ENCODE measurements at places on chromosomes 3 and 15.

GRCh38 chr3:98884675-98885371 lies 16.7 kb downstream of the DCBLD2 start:
- no peak for DNase-seq

- DNase-seq = no peak
Observed at GRCh38 chr3:12944849-12945248, 103.5 kb upstream of the RPL32 start.

DNA sequence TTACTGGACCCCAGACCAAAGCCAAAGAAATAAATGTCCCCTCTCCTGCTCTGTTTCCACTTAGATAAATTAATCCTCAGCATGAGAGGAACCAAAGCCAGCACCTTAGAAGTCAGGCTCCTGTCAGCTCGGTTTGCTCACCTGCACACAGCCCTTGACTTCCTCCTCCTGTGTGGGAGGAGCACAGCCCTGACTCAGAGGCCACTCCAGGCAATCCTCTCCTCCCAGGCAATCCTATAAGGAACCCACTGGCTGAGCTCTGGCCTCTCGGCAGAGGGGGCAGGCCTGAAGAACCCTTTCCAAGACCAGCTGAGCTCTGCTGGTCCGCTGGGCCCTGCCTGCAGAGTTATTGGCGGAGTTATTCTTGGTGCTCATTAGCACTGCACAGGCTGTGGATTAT lies 30.8 kb downstream of the LIPC start:
- no peak for DNase-seq

DNA sequence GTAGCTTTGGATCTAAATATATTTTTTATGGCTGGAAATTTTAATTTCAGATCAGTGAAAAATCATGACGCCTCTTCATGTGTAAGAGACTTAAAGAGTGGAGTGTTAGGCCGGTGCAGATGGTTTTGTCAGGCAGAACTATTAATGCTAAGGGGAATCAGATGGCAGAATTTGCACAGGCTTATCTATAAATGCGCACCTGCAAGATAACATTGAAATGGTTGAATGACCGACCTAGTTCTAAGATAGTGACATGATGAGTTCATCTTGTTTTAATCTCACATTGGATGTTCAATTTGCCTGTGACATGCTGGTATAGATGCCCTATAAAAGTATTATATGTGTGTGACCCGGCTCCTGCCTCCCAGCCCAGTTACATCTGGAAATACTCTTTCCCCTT lies 340.6 kb downstream of the FEZF2 start:
- DNase-seq = no peak

- peak; percentile 48 for DNase-seq
Observed at GRCh38 chr3:127652246-127652995, 20.3 kb upstream of the ABTB1 start.

GRCh38 chr3:134333522-134334181 lies 40.6 kb downstream of the AMOTL2 start:
- peak; percentile 57 for DNase-seq

DNA sequence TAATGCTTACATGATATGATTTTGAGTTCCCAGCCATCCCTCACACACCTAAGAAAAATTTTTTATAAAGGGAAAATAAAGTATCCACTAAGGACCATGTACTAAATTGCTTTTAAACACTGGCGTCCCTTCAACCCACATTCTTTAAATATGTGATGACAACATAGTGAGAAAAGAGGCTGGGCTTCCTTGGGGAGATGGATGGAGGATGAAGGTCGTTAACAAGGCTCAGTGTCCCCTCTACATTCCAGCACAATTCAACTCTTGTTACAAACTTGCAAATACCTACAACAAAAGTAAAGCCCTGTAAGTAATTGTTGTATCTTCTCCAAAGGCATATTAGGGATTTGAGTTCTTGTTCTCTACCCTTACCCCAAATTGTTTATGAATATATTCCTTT lies 87.2 kb upstream of the SLC4A7 start:
- DNase-seq = no peak

- no peak for DNase-seq
Observed at GRCh38 chr3:52551118-52551517, 14.7 kb downstream of the UQCC5 start.

- no peak for DNase-seq
Observed at GRCh38 chr3:52193065-52193464, 4.9 kb upstream of the ALAS1 start.

GRCh38 chr3:77329116-77329515 lies 289.2 kb downstream of the ROBO2 start:
- DNase-seq = no peak

- peak; percentile 76 for DNase-seq
Observed at GRCh38 chr3:195892105-195893043, 16.0 kb downstream of the TNK2 start.

GRCh38 chr15:70672081-70672480 lies 91.3 kb downstream of the UACA start:
- DNase-seq = peak; percentile 26

DNA sequence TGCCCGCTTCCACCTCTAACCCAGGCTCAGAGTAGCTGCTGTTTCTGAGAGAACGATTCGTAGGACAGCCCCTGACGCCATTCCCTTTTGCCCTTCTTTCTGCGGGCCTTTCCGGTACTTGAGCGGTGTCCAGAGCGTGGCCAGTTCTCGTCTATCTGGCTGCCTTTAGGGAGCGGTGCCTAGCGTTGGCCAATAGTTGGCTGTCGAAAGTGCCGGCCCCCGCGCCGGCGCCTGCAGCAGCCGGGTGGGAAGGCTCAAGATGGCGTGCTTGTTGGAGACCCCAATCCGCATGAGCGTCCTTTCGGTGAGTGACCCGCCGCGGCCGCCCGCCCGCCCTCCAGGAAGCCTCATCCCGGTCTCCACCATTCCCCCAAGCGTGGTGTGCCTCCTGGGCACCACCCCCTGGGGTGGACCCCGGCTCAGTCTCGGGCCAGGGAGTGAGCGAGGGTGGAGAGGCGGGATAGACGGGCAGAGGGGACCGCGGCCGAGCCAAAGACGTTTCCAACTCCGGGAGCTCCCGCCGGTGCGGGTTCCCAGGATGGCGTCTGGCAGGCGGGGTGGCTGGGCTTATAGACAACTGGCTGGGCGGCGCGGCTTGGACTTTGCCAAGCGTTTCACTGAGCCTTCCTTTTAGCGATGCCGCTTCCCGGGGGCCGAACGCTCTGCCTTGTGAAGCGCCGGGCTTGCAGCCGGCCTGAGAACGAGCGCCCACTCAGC lies at the start of gene ARMC8:
ARMC8 (plus strand) TSS at position 6 of the 717 bp plus-strand sequence; CDS start at position 260, 254 bp downstream.
- peak; percentile 91 for DNase-seq

GRCh38 chr3:142907996-142908395 lies 19.1 kb upstream of the PCOLCE2 start:
- DNase-seq = no peak

DNA sequence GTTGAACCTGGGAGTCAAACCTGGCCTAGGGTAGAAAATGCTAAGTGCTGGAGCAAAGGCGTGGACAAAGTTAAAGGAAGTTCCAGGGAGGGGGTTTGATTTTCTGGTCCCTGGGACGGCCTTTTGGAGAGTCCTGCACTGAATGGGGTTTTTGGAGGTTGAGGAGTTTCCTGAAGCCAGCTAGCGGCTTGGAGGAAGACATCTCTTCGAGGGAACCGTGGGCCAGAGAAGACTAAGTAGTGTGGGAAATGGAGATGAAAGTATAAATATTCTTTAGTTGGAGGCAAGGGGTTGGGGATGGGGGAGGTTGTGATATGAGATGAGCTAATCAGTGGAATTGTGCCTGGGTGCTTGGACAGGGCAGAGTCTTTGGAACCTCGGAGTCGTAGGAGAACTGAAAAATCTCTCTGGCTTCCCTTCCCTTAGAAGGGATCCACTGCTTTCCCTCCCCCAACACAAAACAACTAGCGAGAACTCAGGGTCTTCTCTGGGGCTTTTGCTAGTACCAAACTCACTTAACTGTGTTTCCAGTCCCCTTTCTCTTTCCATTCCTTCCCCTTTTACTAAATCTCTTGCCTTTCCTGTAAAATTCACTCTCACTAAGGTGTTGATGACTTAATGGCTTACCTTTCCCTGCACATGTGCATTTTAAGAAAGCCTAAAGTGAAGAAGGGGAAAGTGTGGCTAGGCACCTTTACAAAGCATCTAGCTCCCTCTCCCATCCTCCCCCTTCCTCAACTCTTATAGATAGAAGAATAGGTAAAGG lies 1.0 kb downstream of the LPP start:
- DNase-seq = no peak

- DNase-seq = no peak
Observed at GRCh38 chr3:112395896-112396290, 62.9 kb downstream of the CD200 start.

DNA sequence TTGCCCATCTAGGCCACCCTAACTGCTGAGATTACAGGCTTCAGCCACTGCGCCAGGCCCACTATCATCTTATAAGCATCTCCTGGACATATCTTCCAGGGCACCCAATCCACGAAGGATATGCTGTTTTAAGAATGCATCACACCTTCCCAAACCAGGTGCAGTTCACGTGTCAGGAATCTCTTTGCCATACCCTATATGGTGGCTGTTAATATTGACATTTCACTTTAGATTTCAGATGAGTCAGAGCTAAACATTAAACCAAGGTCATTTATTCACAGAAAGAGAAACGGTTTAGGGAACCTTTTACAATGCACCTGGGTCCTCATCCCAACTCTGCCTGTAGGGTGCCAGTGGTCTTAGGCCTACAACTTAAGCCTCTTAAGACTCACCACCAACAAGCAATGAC lies 85.7 kb downstream of the TBL1XR1 start:
- no peak for DNase-seq

GRCh38 chr3:60919296-60919695 lies 332.0 kb downstream of the FHIT start:
- no peak for DNase-seq

All from astrocyte of the spinal cord (primary cell).